Activated CD8-positive, alpha-beta T cell treated with anti-CD3 and anti-CD28 coated beads for 36 hours (primary cell): ENCODE measurements at places on chromosomes 1 and 21. TPM values are rescaled to one million over a fixed set of nuclear protein-coding genes. Genes with fewer than 3 reads are reported as not detected.

DNA sequence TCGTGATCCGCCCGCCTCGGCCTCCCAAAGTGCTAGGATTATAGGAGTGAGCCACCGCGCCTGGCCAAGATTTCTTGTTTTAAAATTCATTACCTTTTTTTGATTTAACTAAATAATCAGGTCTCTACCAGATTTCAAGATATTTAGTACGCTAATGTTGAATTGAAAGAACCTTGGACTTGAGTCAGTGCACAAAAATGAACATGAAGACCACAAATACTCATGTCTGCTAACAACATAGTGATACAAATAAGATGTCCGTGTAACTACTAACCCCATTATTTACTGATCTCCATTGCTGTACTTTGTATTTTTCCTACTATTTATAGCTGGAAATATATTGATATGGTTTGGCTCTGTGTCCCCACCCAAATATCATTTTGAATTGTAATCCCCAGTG is 16.4 kb downstream of the MPZL1 start:
- no peak for DNase-seq

SIKE1 gene
- total RNA-seq: 68.7 TPM

FHAD1 gene
- total RNA-seq: 0.16 TPM

DNA sequence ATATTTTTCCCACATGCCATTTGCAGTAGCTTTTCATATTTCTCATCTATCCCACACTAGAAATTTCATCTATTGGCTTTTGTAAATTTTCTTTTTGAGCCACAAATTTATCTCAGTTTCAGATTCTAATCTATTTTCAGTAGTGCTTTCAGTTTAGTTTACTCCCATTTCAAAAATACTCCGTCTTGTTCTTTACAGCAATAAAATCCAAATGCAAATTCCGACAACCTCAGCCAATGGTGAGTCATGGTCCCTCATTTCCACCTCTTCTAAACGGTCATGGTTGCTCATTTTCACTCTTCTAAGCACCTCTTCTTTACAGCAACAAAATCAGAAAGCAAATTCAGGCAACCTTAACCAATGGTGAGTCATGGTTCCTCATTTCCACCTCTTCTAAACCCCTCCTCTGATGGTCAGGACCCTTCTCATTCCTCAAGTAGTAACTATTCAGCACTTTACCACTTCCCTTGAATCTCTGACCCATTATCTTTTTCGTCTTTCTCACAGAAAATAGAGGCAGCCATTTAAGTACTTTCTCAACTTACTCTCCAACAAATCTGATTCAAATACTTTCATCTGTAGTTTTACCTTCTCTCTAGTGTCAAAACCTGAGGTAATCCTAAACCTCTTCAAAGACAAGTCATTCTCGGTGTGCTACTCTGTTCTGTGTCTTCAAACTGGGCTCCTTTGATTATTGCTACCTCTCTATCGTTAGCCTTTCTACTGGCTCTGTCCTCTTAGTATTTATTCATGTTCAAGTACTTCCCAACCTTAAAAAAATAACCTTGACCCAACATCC is 34.4 kb downstream of the C21orf91 start:
- DNase-seq: peak; percentile 73

CNTN2 gene
- not detected for total RNA-seq

DNA sequence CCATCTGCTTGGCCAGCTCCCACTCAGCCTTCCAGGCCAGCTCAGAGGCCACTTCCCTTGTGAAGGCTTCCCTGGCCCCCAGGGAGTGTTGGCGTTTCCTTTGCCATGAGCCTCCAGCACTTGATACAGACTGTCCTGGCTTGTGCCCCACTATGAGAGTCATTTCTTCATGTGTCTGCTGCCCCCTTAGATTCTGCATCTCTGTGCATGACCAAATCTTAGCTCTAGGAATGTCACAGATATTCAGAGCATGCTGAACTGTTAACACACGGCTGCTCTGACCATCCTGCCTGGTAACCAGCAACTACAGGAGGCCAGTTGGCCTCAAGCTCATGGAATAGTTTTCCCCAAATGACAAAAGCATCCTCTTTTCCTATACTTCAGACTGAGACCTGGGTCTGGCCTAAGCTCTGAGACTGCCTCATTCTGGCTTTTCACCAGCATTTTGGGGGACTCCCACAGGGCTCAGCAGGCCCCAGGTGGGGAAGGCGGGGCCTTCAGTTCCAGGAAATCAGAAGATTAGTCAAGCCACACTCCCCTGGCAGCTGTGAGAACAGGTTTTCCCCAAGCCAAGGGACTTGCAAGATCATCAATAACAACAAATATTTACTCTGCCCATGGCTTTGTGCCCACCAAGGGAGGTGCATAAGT is 182.6 kb upstream of the EDN2 start:
- DNase-seq: peak; percentile 92

- DNase-seq: no peak
Measured at GRCh38 chr1:163295949-163296348, 25.8 kb upstream of the NUF2 start.

- DNase-seq: no peak
Measured at GRCh38 chr1:226903819-226904716, 33.7 kb downstream of the PSEN2 start.

ADAMTSL4 gene
- total RNA-seq: 0.11 TPM

- DNase-seq: no peak
Measured at GRCh38 chr1:38929054-38929453, 12.6 kb downstream of the RHBDL2 start.

OR2L8 gene
- 0.29 TPM for total RNA-seq

GRCh38 chr1:48570568-48570967 is 98.6 kb upstream of the SPATA6 start:
- no peak for DNase-seq

DNA sequence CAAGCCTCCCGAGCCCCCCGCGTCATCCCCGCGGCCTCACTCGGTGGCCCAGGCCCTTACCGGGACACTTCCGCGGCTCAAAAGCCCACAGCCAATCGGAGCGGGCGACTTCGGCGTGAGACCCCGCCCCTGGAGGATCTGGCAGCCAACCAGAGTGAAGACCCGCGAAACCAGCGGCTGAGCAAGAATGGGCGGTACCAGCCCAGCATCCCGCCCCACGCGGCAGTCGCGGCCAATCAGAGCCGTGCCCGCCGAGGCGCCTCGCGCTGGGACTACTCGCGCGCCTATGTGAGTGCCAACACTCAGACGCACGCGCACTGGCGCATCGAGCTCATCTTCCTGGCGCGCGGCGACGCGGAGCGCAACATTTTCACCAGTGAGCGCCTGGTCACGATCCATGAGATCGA is 22.5 kb downstream of the DISP3 start:
- DNase-seq: peak; percentile 23

PER3 gene
- 2.1 TPM for total RNA-seq

ACTL8 gene
- not detected for total RNA-seq

GRCh38 chr21:31837618-31838390 is 35.0 kb upstream of the HUNK start:
- DNase-seq: no peak

C8B gene
- not detected for total RNA-seq

REN gene
- total RNA-seq: not detected

FNDC10 gene
- 2.8 TPM for total RNA-seq

DNA sequence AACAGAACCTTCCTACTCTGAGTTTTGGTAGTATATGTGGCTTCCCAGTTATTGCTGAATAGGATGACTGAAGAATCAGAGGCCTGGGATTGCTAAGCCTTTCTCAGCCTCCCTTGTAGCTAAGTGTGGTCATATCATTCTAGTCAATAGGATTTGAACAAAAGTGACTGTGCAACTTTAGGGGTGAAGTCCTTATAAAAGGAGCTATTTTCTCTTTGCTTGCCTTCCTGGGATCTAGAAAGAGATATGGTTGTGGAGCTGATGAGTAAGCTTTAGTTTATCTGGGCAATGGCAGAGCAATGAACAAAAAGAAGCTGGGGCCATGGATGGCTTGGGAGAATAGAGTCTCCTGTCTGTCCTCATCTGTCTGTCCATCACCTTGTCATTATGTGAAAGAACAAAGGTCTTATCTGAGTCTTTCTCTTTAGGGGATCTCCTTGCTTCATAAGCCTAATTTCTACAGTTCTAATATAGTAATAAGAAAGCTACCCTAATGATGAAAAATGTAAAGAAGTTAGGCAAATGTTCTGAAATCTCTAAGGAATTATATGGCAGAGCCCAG is 91.5 kb downstream of the TENT5C start:
- DNase-seq: no peak

CA6 gene
- total RNA-seq: 3.9 TPM

- DNase-seq: no peak
Measured at GRCh38 chr1:172460177-172460576, 16.3 kb upstream of the PIGC start.

C1QTNF12 gene
- 4.9 TPM for total RNA-seq

DNA sequence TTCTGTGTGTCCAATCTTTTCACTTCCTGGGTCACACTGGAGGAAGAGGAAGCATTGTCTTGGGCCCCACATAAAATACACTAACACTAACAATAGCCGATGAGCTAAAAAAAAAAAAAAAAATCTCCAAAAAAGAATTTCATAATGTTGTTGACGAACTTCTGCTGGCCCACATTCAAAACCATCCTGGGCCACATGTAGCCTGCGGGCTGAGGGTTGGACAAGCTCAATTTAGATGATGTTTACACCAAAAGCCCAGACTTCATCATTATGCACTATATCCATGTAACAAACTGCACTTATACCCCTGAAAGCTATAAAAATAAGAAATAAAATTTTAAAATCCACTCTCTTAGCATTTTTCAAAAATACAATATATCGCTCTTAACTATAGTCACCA is 187.8 kb upstream of the PTBP2 start:
- DNase-seq: no peak

- DNase-seq: no peak
Measured at GRCh38 chr1:8533907-8534306, 216.0 kb downstream of the SLC45A1 start.

- peak; percentile 49 for DNase-seq
Measured at GRCh38 chr1:24203404-24203803, 16.3 kb upstream of the IFNLR1 start.

GRCh38 chr1:230901671-230902070 is 33.4 kb upstream of the C1orf198 start:
- no peak for DNase-seq

PODN gene
- total RNA-seq: not detected

GRCh38 chr1:47532921-47533792 is 95.3 kb downstream of the FOXD2 start:
- peak; percentile 35 for DNase-seq

OR2L13 gene
- total RNA-seq: not detected

FAM163A gene
- total RNA-seq: not detected

GRCh38 chr1:1143636-1144035 is 27.7 kb upstream of the C1orf159 start:
- no peak for DNase-seq

DNA sequence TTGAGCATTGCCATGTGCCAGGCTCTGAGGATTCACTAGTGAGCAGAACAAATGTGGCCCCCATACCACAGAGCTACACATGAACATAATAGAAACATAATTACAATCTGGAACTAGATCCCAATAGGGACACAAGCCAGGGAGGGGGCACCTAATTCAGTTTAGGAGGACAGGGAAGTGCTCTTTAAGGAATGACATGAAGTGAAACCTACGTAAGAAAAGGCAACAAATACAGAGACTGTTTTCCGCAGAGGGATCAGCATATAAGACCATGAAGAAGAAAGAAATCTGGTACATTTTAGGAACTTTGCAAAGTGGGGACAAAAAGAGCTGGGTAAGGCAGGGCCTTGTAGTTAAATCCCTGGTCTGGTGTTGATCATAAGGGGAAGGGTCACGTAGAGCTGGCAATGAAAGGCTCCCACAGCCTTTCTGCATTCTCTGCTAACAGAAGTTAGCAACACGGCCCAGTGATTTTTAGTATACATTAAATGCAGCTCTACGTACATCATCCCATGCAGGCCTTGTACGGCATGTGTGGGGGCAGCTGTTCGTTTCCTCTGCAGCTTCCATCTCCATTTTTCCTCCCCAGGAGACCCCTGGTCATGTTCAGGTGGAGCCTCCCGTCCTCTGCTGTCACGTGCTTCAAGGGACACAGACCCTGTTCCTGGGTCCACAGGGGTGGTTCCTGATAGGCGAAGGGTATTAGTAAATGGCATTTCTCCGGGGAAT is 26.8 kb upstream of the SLC30A1 start:
- DNase-seq: no peak

- DNase-seq: no peak
Measured at GRCh38 chr1:232707142-232707541, 77.2 kb upstream of the SIPA1L2 start.

SLC44A5 gene
- total RNA-seq: 0.22 TPM

SH2D2A gene
- 315 TPM for total RNA-seq

DNA sequence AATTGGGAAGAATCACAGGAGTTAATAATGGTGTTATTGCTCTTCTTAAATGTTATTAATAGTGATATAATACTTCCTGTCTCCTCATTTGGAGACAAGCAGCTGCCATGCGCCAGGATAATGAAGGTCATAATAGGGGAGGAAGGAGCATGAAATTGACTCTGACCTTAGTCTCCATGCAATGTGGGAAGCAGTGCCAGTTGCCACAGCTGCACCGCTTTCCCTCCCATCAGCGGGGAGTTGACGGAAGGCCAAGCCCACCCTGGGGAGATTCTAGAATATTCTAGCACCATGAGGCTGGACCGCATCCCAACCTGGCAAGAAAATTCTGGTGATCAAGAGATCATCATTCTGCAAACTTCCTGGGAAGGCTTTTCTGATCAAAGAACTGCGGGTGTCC is 11.0 kb upstream of the OLIG1 start:
- DNase-seq: no peak

CFAP74 gene
- 0.38 TPM for total RNA-seq

DNA sequence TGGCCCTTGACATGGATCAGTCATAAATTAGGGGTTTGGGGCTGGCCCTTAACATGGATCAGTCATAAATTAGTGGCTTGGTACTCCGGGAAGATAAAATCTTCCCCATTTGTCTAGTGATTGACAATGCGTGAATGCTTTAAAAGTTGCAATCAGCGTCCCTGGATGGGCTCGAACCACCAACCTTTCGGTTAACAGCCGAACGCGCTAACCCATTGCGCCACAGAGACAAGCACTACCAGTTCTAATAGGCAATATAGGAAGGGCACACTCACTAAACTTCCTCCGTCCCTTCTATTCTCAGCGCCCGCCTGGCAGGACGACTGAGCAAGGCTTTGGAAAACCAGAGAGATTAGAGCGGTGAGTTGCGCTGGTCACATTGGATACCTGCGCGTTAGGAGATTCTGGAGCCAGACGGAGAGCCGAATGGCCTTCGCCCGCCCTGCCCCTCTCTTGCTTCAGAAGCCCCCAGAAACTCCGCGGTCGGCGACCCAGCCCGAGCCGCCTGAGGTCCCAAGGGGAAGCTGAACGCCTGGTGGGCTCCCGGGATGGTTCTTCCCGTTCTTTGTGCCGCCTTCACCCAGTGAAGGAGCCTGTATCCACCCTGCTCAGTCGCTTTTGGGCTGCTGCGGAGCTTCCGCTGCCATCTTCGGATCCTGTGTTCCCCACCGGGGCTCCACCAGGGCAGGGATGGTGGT is 235.9 kb downstream of the FAM72C start:
- peak; percentile 4 for DNase-seq

DNA sequence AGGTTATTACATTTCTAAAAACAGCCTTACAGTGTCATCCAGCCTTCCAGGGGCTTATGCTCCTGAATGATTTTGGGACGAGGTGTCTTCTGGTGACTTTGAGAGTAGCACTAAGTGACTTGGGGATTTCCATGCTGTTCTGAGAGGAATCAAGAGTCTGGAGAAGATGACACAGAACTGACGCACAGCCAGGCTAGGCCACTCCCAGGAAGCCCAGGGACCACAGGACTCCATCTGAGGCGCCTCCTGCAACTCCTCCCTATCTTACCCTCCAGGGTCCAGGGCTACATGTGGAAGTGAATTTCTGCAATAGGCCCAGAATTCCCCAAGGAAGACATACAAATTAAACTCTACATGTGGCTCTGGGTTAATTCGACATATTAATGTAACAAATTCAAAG is 92.5 kb downstream of the SLC25A24 start:
- peak; percentile 58 for DNase-seq

ETV3L gene
- total RNA-seq: not detected

OR2T2 gene
- total RNA-seq: not detected

TEX50 gene
- total RNA-seq: not detected
